ENCODE measurements at places on chromosomes 2 and 18.

DNA sequence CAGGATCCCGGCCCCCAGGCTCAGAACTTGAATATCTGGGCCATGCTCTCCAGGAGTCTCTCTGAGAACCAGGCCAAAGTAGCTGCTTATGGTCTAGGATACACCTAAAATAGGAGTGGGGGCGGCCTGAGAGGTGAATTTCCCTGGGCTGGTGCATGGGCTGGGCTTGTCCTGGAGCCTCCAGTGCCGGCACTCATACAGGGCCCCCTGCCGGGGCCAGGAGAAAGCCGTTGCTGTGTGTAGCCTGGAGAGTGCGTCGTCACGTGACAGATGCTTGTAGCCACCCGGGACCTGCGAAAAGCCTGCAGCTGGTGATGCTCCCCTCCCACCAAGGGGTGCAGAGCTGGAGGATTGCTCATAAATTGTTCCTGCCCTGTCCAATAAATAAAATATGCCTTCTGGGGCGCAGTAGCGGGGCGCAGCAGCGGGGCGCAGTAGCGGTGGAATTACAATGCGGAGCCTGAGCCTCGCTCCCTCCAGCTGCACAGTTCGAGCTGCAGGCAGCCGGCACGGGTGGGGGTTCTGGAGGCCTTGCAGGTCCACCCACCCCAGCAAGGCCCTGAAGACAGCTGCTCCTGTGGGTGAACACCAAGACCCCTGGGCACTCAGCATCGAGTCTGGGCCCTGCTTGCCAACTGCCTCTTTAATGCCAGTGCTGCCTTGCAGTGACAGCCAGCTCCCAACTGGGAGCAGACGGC lies 289.9 kb downstream of the NDUFA10 start:
- DNase-seq: no peak

DNA sequence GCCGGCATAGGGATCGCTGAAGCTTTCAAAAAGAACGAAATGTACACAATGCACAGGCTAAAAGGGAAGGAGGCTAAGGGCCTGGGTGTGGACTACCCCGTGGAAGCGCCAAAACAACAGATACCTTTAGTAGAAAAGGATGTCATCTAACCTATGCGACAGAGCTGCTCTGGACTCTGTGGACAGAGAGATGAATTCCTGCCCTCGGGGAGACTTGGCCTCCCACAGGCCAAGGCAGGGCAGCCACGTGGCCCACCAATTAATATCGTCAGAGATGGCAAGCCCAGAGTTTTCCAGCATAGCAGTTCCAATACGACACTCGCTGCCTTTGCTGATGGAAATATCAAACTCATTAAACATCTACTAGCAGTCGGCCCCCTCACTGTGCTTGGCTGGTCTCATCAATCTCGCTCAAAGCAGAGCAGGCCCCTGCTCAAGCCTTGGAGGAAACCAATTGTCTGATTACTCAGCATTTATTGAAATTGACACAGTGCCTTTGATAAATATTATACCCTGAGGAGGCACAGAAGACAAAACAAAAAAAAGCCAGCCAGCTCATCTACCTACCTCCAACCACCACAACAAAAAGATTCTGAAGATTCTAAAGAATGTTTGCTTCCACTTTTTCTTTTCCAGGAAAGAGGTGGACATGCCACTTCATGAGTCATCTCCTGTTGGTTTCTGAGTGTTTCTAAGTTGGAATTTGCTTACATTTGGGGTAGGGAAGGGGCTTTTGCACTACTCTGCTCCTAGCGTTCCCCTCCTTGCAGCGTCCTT lies 79.0 kb upstream of the ACAA2 start:
- no peak for DNase-seq

GRCh38 chr2:97936199-97936598 lies 59.5 kb downstream of the TMEM131 start:
- DNase-seq: no peak

GRCh38 chr2:68709421-68709911 lies 25.1 kb upstream of the ARHGAP25 start:
- no peak for DNase-seq

- DNase-seq: no peak
Measured at GRCh38 chr2:164898475-164898874, 56.9 kb downstream of the SLC38A11 start.

Data from CD4-positive, alpha-beta T cell treated with Interferon gamma for 1 hour (primary cell).